ENCODE measurements at places on chromosomes 12 and 14. TPM values are rescaled to one million over a fixed set of nuclear protein-coding genes. Genes with fewer than 3 reads are reported as not detected.

P3H3 gene
- total RNA-seq = 11.8 TPM

DNA sequence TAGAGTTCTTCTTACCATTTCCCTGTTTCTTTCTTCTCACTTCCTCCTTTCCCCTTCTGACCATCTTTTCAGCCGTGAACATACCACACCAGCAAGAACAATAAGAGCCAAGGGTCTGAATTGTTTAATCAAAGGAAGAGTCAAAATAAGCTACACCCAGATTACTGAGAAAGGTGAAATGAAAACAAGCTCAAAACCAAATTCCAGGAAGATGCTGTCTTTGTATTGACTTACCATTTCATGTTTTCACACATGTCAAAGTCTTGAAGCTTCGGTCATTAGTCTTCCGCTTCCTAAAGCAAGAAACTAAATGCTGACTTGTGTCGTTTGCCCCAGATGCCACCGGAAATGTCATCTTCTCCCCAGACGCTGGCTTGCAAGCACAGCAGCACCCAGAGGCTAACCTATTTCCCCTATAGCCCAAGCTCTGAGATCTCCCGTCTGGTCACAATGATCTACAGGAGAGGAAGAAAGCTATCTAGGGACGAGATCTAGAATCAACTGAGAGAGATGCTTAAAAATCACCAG lies 136.5 kb upstream of the AMIGO2 start:
- H3K36me3 ChIP-seq = no peaks in the 10 kb centered on the region
- H3K27ac ChIP-seq = peak overlapping the region; percentile 65
- peak; percentile 87 for DNase-seq
- H3K4me1 ChIP-seq = peaks cover 32% of the 10 kb centered on the region

PRMT5 gene
- 25.8 TPM for total RNA-seq

TNS2 gene
- 6.3 TPM for total RNA-seq

- DNase-seq = no peak
- H3K27ac ChIP-seq = no peak overlapping the region
- no peaks in the 10 kb centered on the region for H3K4me1 ChIP-seq
- no peaks in the 10 kb centered on the region for H3K36me3 ChIP-seq
- no peak overlapping the region for H3K4me3 ChIP-seq
These were observed 212.8 kb upstream of the KITLG start for GRCh38 chr12:88793096-88793495.

DNA sequence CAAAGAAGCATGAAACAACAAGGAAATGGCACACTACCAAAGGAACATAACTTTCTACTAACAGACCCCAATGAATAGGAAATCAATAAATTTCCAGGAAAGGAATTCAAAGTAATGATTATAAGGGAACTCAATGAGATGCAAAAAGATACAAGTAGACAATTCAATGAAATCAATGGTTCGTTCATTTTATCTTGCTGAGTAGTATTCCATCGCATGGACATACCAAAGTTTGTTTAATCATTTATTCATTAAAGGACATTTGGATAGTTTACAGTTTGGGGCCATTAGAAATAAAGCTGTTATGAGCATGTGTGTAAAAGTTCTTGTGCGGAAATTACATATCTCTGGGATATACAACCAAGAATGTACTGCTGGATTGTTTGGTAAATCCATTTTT lies 35.0 kb upstream of the LYZ start:
- no peaks in the 10 kb centered on the region for H3K36me3 ChIP-seq
- H3K27ac ChIP-seq = no peak overlapping the region
- DNase-seq = no peak
- H3K4me3 ChIP-seq = no peak overlapping the region
- H3K27me3 ChIP-seq = no peaks in the 10 kb centered on the region

DNA sequence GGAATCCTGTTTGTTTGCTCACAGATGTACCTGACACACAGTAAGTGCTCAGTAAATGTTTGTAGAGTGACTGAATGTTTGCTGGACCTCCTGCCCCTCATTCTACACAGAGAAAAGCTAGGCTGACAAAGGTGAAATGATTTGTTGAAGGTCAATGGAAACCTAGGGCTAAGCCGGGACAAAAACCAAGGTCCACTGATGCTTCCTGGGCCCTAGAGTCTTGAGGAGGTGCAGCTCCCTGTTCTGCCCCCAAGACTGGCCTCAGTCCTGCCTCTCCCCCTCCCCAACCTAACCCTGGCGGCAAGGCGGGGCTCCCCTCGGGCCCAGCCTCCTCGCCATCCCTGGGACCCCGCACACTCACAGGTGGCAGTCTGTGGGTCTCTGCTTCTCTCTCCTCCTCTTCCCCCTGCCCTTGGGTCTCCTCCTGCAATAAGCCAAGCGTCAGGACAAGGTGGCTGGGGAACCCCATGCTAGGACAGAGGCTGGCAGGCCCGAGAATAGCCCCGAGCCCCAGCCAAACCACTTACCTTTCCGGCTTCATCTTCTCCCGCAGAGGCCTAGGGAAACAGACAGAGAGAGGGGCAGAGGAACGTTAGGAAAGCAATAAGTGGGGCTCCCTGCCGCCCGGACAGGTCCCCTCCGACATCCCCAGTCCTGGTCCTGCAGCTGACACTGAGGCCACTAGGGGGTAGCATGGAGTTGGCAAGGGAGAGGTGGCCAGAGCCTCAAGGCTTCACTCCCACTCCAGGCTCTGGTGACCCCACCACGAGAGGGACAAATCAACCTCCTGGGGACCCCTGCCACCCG lies 9.3 kb downstream of the PGF start:
- no peak overlapping the region for H3K4me3 ChIP-seq
- no peak overlapping the region for H3K27ac ChIP-seq
- peaks cover 37% of the 10 kb centered on the region for H3K4me1 ChIP-seq
- no peaks in the 10 kb centered on the region for H3K36me3 ChIP-seq
- H3K27me3 ChIP-seq = no peaks in the 10 kb centered on the region

DNA sequence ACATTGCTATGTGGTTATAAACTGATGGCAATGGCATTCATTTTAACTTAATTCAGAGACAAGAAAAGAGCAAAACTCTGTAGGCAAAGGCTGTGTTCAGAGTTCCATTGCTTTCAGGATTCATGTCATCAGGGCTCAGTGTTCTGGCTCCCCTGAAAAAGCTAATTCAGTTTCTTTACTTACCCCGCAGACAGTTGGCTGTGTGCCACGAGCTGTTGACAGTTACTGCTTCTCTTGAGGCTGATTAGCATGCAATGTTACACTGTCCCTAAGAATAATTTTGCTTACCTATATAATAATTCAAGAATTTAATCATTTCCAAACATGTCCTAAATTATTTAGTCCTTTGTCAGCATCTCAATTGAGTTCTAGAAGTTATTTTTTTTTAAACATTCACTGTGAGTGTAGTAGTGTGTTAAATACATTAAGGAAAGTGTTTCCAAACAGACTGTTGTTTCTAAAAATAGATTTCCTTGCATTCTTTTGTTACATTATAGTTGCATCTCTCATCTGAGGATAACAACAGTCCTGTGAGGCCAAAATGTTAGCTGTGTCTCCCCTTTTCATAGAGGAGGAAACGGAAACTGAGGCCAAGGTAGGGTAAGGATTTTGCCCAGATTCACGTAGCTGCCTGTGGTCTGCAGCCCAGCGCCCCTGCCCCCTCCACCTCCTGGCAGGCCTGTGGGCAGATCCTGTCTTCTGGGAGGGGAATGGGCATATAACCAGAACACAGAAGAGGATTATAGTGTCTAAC lies 98.6 kb downstream of the PELI2 start:
- no peak overlapping the region for H3K27ac ChIP-seq
- no peak overlapping the region for H3K4me3 ChIP-seq
- peaks cover 5% of the 10 kb centered on the region for H3K4me1 ChIP-seq
- H3K27me3 ChIP-seq = no peaks in the 10 kb centered on the region

- H3K4me1 ChIP-seq = no peaks in the 10 kb centered on the region
- H3K4me3 ChIP-seq = no peak overlapping the region
- H3K27me3 ChIP-seq = no peaks in the 10 kb centered on the region
- no peak overlapping the region for H3K27ac ChIP-seq
- H3K36me3 ChIP-seq = no peaks in the 10 kb centered on the region
- DNase-seq = no peak
These were observed 192.9 kb downstream of the SEC23A start for GRCh38 chr14:38910092-38910491.

GRCh38 chr14:97625477-97625876 lies 828.3 kb downstream of the VRK1 start:
- H3K27me3 ChIP-seq = no peaks in the 10 kb centered on the region
- no peak overlapping the region for H3K27ac ChIP-seq
- H3K36me3 ChIP-seq = no peaks in the 10 kb centered on the region
- peaks cover 11% of the 10 kb centered on the region for H3K4me1 ChIP-seq
- no peak overlapping the region for H3K4me3 ChIP-seq
- DNase-seq = no peak

GRCh38 chr12:132517740-132518100 lies 27.8 kb downstream of the FBRSL1 start:
- no peaks in the 10 kb centered on the region for H3K4me1 ChIP-seq
- no peaks in the 10 kb centered on the region for H3K27me3 ChIP-seq
- DNase-seq = no peak

GRCh38 chr14:64601571-64601970 lies 51.8 kb downstream of the PPP1R36 start:
- no peak overlapping the region for H3K4me3 ChIP-seq
- no peak overlapping the region for H3K27ac ChIP-seq
- no peaks in the 10 kb centered on the region for H3K36me3 ChIP-seq
- DNase-seq = no peak
- H3K4me1 ChIP-seq = no peaks in the 10 kb centered on the region

GRCh38 chr12:82203086-82203485 lies 155.1 kb downstream of the CCDC59 start:
- H3K36me3 ChIP-seq = no peaks in the 10 kb centered on the region
- H3K27ac ChIP-seq = no peak overlapping the region
- H3K4me3 ChIP-seq = no peak overlapping the region
- no peaks in the 10 kb centered on the region for H3K4me1 ChIP-seq
- DNase-seq = no peak

Measured in CD4-positive, alpha-beta memory T cell (primary cell).